GF-D8 (cell line): ENCODE measurements at places on chromosomes 12 and 14.

GRCh38 chr14:89845346-89845745, 109.2 kb downstream of the EFCAB11 start:
- no peak for DNase-seq

- DNase-seq = no peak
Measured at GRCh38 chr12:75944097-75944904, 87.3 kb downstream of the PHLDA1 start.

DNA sequence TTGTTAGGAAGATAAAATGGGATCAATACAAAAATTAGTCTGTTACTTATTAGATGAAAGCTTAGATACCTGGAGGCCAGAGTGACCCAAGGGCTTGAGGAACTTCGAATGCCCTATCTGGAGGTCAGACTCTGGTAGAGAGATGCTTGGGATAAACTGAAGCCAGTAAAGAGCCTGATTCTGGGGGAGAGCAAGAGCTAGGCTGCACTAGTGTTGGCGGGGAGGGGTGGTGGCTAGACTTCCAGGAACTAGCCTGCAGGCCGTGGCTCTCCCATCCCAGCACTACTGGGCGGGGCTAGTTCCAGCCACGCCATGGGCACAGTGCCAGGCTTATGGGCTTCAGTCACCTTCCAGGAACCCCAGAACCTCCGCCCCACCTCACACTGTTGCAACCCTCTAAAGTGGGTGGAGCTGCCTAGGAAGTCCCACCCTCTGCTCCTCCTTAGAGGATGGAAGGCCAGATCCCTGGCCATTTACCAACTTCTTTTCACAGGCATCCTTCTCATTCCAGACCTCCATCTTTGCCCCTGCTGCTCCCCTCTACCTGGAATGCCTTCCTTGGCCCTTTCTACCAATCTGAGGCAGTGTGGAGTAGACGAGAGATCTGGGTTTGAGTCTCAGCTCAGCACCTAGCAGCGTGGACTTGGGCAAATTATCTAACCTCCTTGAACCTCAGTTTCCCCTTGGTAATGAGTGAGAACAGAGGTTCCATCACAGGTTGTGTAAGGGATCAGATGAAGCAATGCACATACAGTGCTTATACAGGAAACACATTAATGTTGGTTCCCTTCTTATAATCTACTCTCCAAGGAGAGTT, 6.3 kb upstream of the NFE2 start:
- DNase-seq = peak; percentile 98

- no peak for DNase-seq
Measured at GRCh38 chr14:89509891-89510290, 92.9 kb upstream of the FOXN3 start.

- DNase-seq = no peak
Measured at GRCh38 chr12:55705782-55706402, 1.8 kb downstream of the ITGA7 start.

GRCh38 chr12:11348439-11348838, 38.2 kb upstream of the PRB4 start:
- no peak for DNase-seq

- no peak for DNase-seq
Measured at GRCh38 chr14:64966976-64967375, 5.2 kb downstream of the RAB15 start.

- DNase-seq = no peak
Measured at GRCh38 chr12:2551412-2551900, 243.3 kb upstream of the FKBP4 start.

DNA sequence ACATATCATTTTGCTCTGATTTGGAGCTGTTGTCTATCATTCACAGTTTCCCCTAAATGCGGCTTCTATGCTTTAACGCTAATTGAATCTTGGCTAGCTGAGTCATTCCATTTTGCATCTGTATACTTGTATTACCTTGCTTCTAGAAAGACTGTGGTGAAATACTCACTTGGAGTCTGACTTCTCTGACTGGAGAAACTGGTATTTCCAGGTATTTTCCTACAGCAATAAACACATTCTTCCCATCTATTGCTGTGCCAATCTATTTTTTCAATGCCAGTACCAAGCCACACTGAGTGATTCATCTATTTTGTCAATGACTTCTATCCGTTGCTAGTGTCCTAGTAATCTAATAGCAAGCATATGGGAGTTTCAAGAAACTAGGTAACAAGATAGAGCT, 76.0 kb upstream of the ST8SIA1 start:
- no peak for DNase-seq

GRCh38 chr12:94263905-94264561, 115.7 kb downstream of the PLXNC1 start:
- DNase-seq = no peak

- peak; percentile 24 for DNase-seq
Measured at GRCh38 chr14:21352587-21352986, 31.2 kb downstream of the SUPT16H start.

DNA sequence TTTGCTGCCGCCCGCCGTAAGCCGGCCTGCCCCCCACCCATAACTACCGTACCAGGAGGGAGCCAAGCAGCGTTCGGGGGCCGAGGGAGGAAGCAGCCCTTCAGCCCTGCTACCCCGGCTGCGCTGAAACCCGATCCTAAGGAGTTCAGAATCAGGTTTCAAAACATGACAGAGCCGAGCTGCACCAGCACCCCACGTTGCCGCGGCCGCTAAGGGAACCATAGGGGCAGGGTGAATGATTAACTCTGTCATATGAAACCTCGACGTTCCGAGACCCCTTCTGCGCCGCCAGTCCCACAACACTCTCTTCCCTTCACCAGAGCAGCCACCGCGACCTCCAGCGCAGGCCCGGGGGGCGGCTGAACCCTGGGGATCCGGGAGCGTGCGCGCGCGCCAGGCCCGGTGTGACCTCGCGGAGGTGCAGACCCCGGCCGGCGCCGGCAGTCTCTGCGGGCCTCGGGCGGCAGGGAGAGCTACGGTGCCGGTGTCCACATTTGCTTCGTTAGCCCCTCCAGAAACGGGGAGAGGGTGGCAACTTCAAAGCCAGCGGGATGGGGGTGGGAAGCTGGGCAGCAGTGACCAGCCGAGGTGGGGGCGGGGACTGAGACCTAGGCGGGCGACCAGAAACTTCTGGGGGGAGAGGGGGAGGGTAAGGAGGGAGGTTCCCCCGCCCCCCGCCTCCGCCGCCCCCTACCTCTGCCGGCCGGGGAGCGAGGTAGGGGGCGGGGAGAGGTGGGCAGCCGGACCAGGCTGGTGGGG, 1.6 kb downstream of the SIX4 start:
- DNase-seq = no peak

DNA sequence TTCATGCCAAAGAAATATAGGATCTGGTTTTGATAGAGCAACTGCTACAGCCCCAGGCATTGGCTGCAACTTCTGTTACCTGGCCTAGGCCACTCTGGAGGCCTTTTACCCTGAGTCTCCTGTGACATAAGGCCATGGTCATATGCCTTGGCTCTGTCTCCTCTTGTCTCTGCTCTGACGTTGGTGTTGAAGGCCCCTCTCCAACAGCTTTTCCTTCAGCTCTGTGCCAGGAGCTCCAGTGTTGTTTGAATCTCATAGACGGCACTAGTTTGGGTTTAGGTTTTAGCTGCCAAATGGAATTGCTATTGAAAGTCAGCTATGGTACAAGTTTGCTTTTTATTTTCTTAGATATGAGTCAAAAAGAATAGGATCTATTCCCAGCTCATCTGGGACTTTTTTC, 41.1 kb downstream of the TTLL5 start:
- DNase-seq = no peak

GRCh38 chr12:32217354-32218310, 111.0 kb downstream of the BICD1 start:
- DNase-seq = no peak

DNA sequence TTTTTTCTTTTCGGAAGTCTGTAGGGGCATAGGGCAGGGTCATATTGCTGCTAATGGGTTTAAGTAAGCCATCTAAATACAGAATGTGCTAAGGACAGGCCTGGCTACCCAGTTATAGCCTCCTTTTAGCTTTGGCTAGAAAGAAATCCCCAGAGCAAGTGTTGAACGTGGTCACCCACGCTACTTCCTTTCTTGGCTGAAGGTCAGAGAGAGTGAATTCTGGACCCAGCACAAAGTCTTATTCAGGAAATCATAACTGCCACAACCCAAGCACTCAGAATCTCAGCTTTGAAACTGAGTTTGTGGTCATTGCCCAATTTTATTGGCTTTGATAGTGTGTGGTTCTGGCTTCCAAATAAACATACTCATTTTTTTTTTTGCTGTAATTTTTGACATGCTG, 542.1 kb upstream of the ATP2B1 start:
- no peak for DNase-seq

- DNase-seq = no peak
Measured at GRCh38 chr12:125029761-125030358, 35.4 kb upstream of the AACS start.

GRCh38 chr14:72010474-72010873, 78.2 kb downstream of the RGS6 start:
- DNase-seq = no peak
